Myocyte (in vitro differentiated cells): ENCODE measurements at places on chromosomes 4 and X.

DNA sequence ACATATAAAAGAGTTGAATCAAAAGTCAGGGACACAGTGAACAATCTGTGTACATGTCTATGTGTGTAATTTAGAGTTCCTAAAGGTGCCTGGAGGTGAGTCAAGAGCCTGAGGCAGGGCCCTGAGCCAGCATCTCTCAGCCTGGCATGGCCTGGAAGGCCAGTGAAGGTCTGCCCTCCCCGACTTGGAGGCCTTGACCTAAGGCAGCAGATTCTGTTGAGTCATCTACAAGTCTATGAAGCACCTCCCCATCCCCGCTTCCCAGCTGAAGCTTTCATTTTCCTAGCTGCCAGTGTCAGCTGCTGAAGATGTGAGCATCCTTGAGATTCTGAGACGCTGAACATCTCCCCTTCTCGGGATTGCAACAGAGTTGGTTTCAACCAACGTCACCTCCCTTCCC is 583.9 kb downstream of the BCOR start:
- DNase-seq: peak; percentile 7

- no peak for DNase-seq
Observed at GRCh38 chr4:37615720-37616063, 70.5 kb downstream of the RELL1 start.

DNA sequence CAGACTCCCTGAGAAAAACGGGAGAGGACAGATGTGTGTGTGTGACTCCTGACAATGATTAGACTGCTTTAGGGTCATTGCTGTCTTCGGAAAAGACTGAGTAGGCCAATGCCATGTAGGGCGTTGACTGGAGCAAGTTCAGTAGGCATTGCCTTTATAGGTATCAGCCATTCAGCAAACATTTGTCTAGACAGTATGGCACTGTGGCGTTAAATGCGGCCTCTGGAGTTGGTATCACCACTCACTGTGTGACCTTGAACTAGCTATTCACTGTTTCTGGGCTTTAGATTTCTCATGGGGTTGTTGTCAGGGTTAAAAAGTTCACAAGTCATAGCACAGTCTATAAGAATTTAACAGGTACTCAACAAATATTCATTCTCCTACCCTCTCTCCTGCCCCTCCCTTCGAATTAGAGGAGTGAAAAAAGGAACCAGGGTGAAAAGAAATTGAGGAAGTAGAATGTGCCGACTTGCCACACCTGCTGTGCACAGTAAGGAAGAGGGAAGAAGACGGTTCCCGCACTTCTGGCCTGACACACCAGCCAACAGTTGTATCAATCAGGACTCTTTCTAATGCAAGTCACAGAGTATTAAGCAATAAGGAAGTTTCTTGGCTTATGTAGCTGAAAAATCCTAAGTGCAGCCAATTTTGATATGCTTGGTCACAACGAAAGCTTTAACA is 83.2 kb upstream of the PLAC8 start:
- no peak for DNase-seq

DNA sequence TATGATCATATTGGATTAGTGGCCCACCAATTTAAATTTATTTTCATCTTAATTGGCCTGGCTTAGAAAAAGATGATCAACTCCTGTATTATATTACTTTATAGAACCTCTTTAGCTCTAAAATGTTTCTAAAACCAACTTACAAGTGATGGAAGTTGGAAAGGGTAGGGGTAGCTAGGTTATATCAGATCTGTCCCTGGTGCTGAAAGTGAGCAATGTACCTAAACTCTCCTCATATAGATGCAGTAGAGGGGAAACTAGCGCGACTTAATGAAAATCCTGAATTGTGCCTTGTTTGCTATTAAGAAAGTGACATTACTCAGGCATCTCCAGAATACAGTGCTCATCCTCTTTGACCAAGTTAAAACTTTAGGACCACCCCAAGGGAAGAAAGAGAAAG is 7.5 kb upstream of the PTCHD1 start:
- no peak for DNase-seq

DNA sequence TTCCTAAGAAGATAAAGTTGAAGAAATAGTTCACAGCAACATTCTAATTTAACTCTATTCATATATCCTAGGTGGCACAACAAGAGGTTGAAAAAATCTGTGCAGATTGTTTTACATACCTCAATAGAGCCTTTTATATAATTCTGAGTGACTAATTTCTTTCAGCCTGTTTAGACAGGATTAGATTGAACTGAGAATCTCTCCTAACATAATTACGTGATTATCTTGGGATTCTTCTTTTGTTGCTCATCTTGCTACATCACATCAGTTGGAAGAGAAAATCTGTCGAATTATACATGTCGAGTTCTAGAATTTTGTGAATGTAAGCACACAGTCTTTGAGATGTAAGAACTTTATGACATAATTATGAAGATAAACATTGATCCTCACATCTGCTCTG is 1873.7 kb upstream of the IGFBP7 start:
- DNase-seq: no peak

DNA sequence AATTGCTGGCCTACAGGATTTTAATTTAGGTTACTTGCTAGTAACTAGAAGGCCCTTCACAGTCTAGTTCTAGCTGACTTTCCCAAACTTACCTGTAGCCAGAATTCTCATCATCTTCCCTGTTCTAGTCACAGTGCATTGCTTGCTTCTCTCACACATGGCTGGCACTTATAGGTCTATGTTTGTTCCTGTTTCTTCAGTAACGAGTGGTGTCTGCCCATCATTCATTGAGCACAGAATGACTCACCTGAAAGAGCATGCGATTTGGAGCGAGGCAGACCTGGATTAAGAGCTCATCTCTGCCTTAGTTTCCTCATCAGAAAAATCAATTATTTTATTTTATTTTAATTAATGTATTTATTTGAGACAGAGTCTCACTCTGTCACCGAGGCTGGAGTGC is 201.7 kb upstream of the ANK2 start:
- no peak for DNase-seq

DNA sequence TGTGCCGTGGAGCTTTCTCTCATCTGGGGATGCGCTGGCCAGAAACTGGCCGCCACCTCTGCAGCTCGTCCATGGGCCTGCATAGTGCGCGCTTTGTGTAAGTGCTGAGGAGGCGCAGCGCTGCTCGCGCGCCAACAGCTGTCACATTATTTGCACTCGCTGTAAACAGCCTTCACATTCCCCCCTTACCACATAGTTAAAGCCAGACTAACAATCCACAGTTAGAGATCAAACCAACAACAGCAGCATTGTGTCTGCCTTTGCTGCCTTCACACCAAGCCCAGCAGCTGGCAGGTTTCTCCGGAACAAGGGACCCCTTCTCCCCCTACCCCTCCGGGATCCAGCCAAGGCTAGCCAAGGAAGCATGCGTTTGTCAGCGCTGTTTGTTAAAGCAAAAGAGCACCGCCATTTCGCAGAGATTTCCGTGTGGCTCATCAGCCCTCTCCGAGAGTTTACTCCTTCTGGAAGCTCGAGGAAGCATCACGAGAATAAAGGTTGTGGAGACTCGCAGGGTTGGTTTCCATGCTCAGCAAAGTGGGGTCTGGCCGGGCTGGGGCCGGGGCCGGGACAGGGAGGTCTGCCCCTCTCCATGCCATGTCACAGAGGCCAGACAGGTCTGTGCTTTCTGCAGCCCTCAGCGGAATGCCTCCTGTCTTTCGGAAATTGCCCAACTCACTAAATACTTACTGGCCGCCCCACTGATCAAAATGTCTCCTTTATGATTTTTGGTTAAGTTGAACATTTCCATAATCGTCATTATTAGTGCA is 11.0 kb downstream of the BCOR start:
- no peak for DNase-seq

DNA sequence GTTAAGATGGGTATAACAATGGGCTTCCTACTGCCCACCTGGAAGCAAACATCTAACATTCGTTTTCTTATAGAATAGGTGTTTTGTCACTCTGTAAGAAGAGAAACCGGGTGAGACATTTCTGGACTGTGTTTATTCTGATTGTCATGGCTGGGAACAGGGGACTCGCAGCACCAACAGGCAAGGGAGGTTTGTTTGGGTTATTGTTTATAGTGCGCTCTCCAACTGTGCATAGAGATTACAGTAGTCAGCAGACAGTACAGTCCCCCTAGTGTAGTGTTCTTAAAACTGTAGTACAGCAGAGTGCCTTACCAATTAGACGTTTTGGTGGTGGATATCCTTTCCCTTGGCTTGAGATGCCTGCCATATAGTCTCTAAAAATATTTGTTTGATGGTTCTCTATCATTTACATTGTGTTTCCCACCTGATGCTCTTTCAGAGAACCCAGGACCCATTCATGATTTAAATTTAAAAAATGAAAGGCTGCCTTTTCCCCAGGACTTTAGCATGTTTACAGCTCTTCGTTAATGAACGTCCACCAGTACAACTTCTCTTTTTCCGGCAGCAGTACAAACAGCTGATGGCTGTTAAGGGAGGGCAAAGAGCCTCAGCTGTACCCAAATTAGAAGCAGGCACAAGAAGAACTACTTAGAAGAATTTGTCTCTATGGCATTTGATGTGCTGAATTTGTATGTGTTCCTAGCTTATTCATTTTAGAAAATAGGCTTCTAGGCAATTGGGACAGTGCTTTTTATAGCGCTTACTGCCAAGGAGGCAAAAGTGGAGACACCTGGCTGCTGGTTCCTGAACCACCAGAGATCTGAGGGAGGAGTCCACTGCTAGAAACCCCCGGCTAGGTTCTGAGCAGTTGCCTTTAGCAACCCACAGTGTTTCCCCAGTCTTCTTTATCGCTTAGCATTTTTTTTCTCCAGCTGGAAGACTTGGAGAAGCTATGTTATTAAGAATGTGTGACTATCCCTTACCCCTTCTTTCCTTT is 1.0 kb upstream of the RNF150 start:
- DNase-seq: peak; percentile 21

- DNase-seq: peak; percentile 41
Observed at GRCh38 chrX:115642895-115643530, 82.0 kb downstream of the PLS3 start.

GRCh38 chr4:94447754-94448411 is 3.9 kb upstream of the PDLIM5 start:
- no peak for DNase-seq

GRCh38 chr4:26893491-26893890 is 32.9 kb downstream of the STIM2 start:
- peak; percentile 49 for DNase-seq

GRCh38 chrX:120463241-120463640 is 5.9 kb downstream of the LAMP2 start:
- DNase-seq: no peak

- DNase-seq: no peak
Observed at GRCh38 chrX:108420481-108420880, 17.7 kb downstream of the COL4A6 start.

GRCh38 chr4:70640192-70640591 is 11.6 kb downstream of the ENAM start:
- no peak for DNase-seq

GRCh38 chr4:72318421-72319170 is 250.4 kb downstream of the ADAMTS3 start:
- no peak for DNase-seq

DNA sequence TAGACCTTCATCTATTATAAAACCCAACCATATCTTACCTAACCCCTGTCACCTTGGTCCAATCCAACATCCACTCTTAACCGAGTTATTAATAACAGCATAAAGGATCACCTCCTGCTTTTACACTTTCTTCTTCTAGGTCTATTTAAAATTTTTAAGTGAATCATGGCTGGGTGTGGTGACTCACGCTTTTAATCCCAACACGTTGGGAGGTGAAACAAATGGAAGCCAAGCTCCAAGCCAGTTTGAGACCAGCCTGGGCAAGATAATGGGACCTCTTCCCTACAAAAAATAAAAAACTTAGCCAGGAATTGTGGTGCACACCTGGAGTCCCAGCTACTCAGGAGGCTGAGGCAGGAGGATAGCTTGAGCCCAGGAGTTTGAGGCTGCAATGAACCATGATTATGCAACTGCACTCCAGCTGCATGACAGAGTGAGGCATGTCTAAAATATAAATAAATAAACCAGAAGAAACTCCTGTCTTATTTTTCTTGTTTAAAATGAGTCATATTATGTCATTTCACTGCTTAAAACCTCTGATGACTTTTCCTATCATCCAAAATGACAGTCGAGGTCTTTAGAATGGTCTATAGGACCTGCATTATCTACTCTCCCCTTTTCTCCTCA is 188.4 kb downstream of the GASK1B start:
- DNase-seq: no peak

GRCh38 chr4:75557696-75558095 is 1.8 kb downstream of the ODAPH start:
- DNase-seq: no peak

DNA sequence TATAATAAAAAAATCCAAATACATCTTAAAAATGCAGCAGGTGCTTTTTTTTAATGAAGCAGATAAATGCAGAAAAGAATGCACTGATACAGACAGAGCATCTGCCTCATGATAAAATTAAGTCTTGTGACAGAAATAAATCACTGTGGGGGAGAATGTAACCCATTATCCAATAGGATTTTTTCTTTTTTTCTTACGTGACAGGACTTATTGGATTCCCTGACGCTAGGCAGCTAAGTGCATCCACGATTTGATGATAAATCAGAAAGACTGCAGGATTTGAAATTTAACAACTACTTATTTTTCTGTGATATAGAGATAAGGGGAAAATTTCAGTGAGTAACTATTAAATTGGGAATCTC is 110.6 kb upstream of the PPARGC1A start:
- no peak for DNase-seq

DNA sequence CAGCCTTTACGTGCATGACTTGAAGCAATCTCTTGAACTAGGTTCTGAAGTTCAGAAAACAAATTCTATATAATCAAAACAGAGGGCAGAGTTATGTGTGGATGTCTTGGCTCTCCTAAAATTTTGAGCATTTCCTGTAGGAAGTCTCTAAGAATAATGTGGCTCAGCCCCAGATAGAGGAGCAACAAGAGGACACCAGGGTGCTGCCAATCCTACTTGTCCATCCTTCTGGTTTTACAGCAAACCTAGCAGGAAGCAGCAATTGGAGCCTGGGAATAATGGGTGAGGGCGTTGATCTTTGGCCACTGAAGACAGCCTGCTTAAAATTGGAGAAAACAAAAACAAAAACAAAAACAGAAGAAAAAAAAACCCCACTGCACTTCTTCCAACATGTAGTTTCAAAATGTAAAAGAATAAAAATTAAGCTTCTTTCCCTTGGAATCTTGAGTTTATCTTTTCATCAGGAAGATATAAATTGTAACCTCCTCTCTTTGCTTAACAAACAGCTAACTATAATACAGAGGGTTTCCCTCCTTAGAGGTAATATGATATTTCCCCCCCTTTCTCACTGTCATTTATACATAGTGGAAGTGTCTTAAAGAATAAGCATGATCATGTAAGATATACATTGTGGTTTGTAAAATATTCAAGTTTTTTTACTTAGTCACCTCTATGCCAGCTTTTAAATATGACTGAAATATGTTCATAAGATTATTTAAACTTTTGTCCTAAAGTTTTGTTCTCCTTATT is 130.6 kb downstream of the FBXO8 start:
- DNase-seq: no peak

GRCh38 chr4:26447378-26447777 is 42.9 kb downstream of the CCKAR start:
- DNase-seq: no peak
